ENCODE measurements at places on chromosomes 5 and 9. TPM values are rescaled to one million over a fixed set of nuclear protein-coding genes. Genes with fewer than 3 reads are reported as not detected.

Gene ARHGEF39
- 16.0 TPM for total RNA-seq

DNA sequence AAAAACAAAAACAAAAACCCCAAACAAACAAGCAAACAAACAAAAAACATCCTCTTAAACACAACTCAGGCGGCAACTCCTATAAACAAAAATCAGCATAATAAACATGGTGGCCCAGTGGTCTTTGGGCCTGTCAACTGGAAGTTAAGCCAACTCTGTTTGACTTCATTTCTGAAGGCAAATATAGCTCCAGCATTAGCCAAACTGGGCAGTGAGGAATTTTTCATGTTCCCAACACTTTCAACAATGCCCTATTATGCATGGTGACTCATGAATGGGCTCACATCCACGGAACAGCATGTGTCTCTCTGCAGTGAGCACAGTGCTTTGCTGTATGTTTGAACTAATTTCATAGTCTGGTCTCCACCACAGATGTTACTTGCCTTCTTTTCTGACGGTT is 143.9 kb upstream of the STC2 start:
- DNase-seq = no peak

- no peak for DNase-seq
These were observed 485.9 kb upstream of the KLF4 start for GRCh38 chr9:107975426-107976010.

- DNase-seq = no peak
These were observed 195.6 kb downstream of the SAXO1 start for GRCh38 chr9:18837402-18837801.

GRCh38 chr9:124724415-124725067 is 46.6 kb downstream of the NR6A1 start:
- no peak for DNase-seq

Data from activated CD8-positive, alpha-beta T cell treated with anti-CD3 and anti-CD28 coated beads for 36 hours (primary cell).